ENCODE measurements at places on chromosomes 5 and 9.

- DNase-seq, result no peak
These were observed 29.2 kb downstream of the EXOC3 start for GRCh38 chr5:472076-472655.

DNA sequence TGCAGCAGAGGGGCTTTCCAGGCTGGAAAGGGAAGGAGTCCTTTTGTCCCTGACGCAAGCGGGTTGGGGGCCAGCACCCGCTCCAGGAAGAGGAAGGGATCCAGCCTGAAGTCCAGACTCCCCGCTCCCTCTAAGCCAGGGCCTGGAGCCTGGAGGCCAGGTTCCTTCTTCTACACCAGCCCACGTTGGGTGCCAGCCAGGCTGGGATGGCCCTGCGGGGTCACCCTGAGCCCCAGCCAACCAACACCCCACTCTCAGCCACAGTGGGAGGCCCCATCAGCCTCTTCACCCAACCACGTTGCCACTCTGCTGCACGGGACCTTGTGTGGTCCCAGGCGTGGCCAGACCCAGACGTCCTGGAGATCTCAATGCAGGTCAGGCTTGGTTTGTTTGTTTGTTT is 970 bp upstream of the FUT7 start:
- no peak for DNase-seq

- no peak for DNase-seq
These were observed 7.2 kb downstream of the ROPN1L start for GRCh38 chr5:10448754-10449360.

DNA sequence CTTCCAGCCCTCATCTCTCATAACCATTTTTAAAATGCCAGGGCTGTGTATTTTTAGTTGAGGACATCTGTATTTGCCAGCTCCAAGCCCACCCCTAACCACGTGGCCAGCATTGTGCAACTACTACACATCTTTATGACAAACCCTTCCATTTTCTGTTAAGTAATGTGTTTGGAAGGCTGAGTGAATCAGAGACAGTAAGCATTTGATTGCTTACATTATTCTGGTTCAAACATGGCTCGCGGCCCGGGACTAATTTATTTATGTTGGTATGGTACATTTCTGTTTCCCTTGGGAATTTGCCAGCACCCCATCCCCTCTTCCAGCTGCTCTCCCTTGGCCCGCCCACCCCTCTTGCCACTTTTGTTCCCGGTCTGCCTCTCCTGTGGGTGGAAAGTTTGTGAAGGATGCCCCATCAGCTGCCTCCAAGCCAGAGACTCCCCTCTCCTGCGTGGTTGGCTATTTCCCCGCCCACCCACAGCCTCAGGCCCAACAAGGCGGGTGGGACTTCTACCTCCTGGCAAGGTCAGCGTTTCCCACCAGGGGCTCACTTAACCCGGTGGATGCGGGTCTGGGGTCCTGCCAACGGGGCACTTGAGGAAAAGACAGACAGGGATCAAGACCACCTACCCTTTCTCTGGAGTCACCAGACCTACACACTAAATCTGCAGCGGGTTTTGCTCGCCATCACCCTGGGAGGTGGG is 162.2 kb downstream of the HSD17B3 start:
- peak; percentile 68 for DNase-seq

GRCh38 chr5:57695706-57696388 is 213.2 kb upstream of the ACTBL2 start:
- no peak for DNase-seq

- DNase-seq, result no peak
These were observed 754.3 kb downstream of the TLE4 start for GRCh38 chr9:80326105-80326504.

DNA sequence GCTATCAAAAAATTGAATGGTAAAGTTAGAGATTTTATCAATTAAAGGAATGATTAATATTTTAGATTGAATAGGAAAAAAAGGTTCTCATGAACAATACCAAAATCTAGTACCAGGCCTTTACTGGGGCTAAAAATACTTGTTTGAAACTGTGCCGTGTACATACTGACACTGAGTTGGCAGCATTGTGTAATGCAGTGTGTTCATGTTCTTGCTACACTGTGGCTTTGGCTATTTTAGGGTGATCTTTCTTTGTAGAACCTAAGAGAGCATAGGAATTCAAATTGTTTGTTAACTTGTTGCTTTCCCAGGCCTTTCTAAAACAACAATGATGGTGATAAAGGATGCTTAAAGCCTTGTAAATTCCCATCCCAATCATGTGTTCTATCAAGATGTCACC is 80.9 kb downstream of the KIF4B start:
- no peak for DNase-seq

- DNase-seq, result no peak
These were observed 17.4 kb downstream of the ENC1 start for GRCh38 chr5:74623006-74623611.

DNA sequence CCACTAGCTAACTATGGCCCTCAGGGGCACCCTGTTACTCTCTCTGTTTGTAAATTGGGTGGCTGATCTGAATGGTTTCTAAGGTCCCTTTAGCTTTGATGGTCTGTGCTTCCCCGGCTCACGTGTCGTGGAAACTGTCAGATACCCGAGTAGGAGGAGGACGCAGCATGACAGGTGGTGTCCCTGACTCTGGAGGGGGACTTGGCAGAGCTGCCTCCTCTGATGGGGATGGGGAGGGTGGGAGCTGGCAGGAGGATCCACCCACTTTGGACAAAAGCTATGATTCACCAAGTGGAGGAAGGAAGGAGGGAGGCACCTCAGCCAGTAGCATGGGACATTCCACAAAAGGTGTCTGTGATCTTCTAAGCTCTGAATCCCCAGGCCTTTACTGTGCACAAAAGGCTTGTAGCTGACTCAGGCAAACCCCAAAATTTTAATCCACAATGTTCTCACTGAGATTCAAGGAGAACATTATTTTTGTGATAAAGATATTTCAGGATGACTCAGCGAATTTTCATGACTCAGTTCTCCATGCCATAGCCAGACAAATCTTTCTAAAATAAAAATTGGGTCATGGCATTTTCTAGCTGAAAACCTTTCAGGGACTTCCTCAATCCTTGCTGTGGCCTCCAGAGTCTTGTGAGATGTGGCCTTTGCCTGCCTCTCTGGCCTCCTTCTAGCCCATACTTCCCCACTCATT is 131.0 kb upstream of the BRINP1 start:
- DNase-seq, result no peak

- DNase-seq, result no peak
These were observed 206.2 kb downstream of the SLCO4C1 start for GRCh38 chr5:102089883-102090282.

- DNase-seq, result no peak
These were observed 208.6 kb downstream of the TSSK1B start for GRCh38 chr5:113226116-113226736.

GRCh38 chr9:132499251-132499650 is 83.2 kb upstream of the BARHL1 start:
- no peak for DNase-seq

DNA sequence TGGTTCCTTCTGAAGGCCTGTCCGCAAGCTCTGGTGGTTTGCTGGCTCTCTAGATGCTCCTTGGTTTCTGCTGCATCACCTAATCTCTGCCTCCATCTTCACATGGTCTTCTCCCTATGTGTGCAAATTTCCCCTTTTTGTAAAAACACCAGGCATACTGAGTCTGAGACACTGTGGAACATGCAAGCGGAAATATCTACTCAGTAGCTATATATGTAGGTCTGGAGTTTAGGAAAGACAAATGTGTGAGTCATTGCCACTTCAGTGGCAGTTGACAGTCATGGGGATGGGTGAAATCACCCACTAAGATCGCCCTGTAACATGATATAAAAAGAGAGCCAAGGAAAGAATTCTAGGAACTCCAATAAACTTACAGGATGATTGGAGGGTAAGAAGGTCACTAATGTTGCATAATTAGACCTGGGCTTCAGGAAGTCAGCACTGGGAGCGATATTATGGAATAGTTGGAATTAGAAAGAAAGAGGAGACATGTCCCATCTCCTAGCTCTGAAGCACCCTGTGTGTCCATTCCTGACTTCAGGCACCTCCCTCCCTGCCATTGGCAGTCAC is 22.7 kb upstream of the UBLCP1 start:
- no peak for DNase-seq

- DNase-seq, result no peak
These were observed 86.3 kb downstream of the LPAR1 start for GRCh38 chr9:110951805-110952539.

DNA sequence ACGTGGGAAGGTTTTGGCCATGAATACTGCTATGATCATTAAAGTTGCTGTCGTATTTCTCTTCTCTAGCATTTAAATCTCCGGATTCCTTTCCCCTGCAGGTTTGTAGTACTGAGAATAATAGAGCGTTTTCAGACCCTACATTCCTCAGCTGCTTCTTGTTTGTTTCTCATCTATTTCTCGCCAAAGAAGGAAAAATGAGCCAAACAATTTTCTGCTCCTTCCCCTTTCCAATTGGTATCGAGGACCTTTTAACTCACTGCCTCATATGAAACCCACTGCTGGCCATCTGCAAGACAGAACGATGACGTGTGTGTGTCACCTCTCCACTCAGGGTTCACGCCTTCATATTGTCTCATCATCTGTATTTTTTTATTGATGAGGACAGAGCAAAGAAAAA is 689.4 kb upstream of the WWC1 start:
- no peak for DNase-seq

DNA sequence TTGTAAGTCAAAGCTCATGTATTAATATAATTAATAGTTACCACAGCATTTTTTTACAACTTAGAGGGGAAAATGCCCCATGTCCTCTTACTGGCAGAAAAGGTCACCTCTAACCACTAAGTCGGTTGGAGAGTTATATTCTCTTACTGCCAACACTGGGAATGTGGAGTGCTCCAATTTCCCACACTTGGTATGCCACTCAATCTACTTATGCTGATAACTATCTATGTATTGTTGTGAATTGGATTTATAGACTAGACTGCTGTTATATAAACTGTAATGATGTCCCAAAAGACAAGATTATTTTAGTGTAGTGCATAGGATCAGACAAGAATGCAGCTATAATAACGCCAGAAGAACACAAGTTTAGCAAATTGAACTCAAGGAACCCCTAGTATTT is 2385.2 kb upstream of the C9orf72 start:
- DNase-seq, result no peak
